ENCODE measurements at places on chromosomes 11 and 22. TPM values are rescaled to one million over a fixed set of nuclear protein-coding genes. Genes with fewer than 3 reads are reported as not detected.

The ABTB2 gene
- total RNA-seq = 9.8 TPM

DNA sequence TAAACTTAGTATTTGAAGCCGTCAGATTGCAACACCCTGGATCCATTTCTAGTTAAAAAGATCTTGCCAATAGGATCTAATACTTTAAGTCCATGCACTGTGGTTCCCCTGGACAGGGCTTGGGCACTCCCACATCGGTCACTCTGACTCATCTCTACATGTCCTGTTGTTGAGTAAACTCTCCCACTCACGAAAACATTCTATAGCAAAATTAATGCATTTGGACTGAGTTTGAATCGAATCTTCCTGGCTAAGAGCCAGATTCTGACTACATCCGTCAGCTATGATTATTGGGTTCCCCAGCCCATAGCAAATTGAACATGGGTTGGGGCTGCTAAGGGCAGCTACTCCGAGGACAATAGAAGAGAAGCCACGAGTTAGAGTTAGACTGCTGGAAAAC is 182.1 kb upstream of the SORL1-AS1 start:
- H3K36me3 ChIP-seq = no peaks in the 10 kb centered on the region
- H3K4me3 ChIP-seq = no peak overlapping the region
- no peak overlapping the region for H3K27ac ChIP-seq

The TBX10 gene
- total RNA-seq = 0.30 TPM

- no peak overlapping the region for H3K4me3 ChIP-seq
- H3K36me3 ChIP-seq = no peaks in the 10 kb centered on the region
- no peak for DNase-seq
- no peaks in the 10 kb centered on the region for H3K27me3 ChIP-seq
- no peak overlapping the region for H3K27ac ChIP-seq
- H3K4me1 ChIP-seq = no peaks in the 10 kb centered on the region
Observed at GRCh38 chr11:65217441-65218423, 36.0 kb downstream of the CAPN1 start.

GRCh38 chr22:19448076-19448607 is 631 bp upstream of the C22orf39 start:
- no peaks in the 10 kb centered on the region for H3K27me3 ChIP-seq
- peak overlapping the region; percentile 92 for H3K4me3 ChIP-seq
- peaks cover 23% of the 10 kb centered on the region for H3K4me1 ChIP-seq
- H3K27ac ChIP-seq = peak overlapping the region; percentile 92
- DNase-seq = no peak

The STIP1 gene
- total RNA-seq = 122 TPM

- no peak for DNase-seq
- H3K4me3 ChIP-seq = no peak overlapping the region
- no peaks in the 10 kb centered on the region for H3K27me3 ChIP-seq
- no peak overlapping the region for H3K27ac ChIP-seq
- H3K36me3 ChIP-seq = no peaks in the 10 kb centered on the region
Observed at GRCh38 chr11:15127341-15127740, 12.6 kb downstream of the INSC start.

The CHRNA10 gene
- total RNA-seq = 0.32 TPM

The DENND5A gene
- total RNA-seq = 163 TPM

The CNTN5 gene
- not detected for total RNA-seq
